ENCODE measurements at places on chromosomes 2 and 18.

GRCh38 chr2:79982445-79982844 lies 322.1 kb downstream of the LRRTM1 start:
- no peak for DNase-seq

DNA sequence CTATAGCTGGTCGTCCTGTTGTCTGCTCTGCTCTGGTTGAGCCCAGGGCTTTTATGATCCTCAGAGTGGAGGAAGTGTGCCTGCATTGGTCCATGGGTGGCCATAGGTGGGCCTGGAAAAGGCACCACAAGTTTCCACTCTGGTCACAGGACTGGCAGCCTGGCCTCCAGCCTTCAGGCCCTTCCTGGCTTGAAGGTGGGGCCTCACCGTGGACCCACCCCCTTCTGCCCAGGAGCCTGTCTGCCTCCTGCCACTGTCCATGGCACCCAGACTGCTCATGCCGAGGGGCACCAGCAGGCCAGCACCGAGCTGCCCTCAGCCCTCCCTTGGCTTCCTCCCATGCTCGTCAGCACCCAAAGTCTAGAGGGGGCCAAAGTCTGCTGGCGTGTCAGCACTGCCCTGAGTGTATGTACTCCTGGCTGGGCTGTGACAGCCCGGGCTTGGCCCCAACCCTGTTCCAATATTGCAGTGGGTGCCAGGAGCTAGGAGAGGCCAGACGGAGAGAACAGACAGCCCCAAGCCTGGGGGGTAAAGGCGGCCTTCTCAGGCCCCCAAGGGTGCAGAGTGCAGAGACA lies 529.4 kb downstream of the DCC start:
- DNase-seq, result no peak

DNA sequence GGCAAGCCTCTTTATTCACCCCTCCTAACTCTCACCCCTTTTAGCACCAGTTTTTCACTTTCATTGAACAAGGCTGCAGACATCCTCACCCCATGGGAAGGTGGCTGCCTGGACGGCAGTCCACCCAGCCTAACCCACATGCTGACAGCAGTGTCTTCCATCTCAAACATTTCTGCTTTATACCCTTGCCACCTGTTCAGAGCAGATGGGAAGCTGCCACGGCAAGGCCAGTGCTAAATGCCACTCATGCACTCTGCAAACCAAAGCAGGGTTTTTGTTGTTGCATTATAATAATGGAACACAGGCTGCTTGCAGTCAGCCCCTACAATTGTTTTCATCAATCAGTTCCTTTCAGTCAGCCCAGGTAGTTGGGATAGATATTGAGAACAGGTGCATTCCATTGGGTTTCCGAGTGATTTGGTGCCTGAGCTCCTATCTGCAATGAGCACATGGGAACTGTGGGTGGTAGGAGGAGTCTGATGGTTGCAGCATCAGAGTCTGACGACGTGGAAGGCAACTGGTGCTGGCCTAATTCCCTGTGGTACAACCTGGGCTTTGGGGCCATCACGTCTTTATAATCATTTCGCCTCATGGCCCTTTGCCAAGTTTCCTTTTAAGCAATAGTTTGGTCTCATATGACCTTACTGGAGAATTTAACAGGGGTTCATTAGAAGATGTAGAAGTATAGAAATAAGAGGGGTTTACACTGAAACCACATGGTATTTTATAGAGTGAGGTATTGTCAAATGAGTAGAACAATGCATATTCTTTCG lies 252.5 kb upstream of the SP5 start:
- DNase-seq, result no peak

DNA sequence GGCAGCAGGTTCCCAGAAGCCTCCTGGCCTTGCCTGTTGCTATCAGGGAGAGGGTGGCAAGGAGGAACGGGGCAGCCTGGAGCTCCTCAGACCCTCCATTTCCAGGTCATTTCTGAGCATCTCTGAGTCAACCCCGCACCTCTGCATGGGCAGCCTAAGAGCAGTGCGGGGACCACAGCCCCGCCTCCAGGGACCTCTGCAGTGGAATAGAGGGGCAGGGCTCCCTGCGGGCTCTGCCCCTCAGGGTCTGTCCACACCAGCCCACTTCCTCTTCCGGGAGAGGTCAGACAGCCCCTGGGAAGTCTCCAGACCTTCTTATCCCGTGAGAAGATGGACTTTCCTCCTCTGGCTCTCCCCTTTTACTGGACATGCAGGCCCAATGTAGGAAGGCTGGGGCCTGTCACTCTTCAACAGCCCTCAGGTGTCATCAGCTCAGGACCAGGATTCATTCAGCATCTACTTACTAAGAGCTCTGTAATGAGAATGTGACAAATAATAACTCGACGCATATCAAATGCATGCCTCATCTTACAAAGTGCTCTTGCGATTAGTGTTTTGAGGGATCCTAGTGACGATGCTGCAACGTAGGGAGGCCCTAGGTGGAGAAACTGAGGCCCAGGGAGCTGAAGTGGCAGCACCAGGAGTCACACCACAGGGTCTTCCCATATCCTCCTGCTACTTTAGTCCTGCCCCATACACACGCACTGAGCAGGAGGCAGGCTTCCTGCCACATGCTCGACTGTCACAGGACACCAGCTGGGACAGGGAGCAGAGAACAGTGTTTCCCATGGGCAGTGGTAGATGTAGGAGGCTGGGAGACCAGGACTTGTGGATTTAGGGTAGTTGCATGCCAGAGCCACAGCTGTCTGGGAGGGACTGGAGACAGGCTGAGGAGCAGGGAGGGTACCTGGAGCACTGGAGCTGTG lies 28.0 kb downstream of the SH2D6 start:
- no peak for DNase-seq

- no peak for DNase-seq
These were observed 53.5 kb upstream of the TGFA start for GRCh38 chr2:70607121-70607561.

- DNase-seq, result no peak
These were observed 8.6 kb downstream of the ALPI start for GRCh38 chr2:232464544-232464885.

DNA sequence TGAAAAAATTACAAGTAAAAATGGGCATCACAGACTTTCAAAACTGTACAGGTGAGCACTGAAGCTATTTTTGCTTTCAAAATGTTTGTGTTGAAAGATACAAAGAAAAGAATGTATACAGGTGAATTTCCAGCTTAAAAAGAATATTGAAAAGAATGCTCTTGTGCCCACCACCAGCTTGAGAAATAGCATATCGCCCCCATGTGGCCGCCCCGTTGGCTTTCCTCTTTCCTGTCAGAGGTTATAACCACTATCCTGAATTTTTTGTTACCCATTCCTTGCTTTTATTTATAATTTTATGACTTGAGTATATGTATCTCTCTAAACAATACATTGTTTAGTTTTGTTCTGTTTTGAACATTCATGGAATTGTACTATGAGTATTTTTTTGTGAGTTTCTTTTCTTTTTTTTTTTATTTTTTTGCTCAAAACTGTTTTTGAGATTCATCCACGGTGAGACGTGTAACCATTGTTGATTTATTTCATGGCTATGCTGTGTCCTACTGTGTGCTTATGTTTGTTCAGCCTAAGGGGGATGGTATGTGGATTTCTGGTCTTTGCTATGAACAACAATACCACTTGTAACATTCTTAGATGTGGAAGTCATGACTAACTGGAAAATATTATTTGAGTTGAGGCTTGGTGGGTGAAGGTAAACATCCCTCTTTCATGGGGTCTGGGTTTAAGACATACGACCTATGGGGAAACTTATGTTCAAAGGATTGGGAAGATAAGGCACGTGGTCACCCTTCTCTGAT lies 11.6 kb downstream of the TRPM8 start:
- DNase-seq, result no peak

DNA sequence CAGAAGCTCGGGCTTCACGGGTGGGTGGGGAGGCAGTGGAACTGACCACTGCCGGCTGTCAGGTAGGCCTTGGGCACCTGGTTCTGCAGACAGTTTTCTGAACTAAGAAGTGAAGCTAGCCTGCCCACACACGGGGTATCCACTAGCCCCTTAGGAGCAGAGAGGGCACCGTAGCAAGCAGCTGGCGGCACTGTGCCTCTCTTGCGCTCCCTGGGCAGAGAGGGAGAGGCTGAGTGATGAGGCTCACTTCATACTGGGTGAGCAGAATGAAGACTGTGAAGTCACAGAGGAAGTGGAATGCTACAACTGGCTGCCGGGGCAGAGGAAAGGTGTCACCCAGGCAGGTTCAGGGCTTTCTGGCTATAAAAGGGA lies 753 bp downstream of the ITPRIPL1 start:
- DNase-seq, result no peak

DNA sequence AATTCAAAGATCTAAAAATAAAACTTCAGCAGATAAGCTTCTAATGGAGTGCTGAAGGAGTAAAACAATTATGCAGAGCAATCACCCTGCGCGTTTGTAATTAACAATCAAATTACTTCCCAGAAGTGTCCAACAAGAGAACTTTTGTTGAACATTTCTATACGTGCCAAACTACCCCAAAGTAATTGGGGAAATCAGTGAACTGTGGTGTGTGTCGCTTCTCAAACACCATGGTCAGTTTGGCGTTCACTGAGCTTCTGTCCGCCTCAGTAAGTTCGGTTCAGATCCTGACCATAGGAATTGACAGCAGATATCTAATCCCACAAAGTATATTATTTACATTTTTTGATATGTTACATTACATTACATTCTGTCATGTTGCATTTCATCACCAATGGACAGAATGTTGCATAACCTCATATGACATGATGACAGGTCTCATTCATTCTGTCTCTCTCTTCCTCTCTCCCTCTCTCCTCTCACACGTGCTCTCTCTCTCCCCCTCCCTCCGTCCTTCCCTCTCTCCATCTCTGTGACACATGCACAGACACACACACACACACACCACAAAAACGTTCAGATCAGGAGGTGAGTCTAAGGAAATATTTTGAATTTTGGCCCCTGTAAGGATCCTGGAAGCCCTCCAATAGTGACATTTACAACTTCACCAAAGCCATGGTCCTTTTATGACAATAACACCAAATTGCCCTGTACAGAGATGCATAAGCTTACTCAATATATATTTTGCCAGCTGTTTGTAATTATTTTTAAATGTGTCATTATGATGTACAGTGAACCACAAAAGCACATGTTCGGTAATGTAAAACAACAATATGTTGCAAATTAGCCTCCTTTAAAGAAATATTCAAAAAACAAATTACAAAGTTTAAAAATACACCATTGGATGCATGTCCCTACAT lies 269.2 kb downstream of the FIGN start:
- DNase-seq, result no peak

GRCh38 chr2:230824406-230824978 lies 40.2 kb upstream of the ITM2C start:
- no peak for DNase-seq

- no peak for DNase-seq
These were observed 363.0 kb downstream of the FSIP2 start for GRCh38 chr2:186101616-186102015.
